A549 treated with DMSO at 1 μM for 4 hours (cell line): ENCODE measurements at places on chromosomes 16 and 17. TPM values are rescaled to one million over a fixed set of nuclear protein-coding genes. Genes with fewer than 3 reads are reported as not detected.

Gene DNAH17
- total RNA-seq, result 1.4 to 1.6 TPM (median 1.5 TPM) in 5 replicates

Gene ZNF785
- total RNA-seq, result not detected in 5 replicates

Gene SPATA2L
- total RNA-seq, result 9.4 to 11.4 TPM (median 10.8 TPM) in 5 replicates

Gene EPN3
- 0.15 to 0.31 TPM (median 0.23 TPM) in 5 replicates for total RNA-seq

Gene PPY
- total RNA-seq, result not detected in 5 replicates

Gene CFAP119
- total RNA-seq, result 6.9 to 9.1 TPM (median 8.2 TPM) in 5 replicates

Gene WFIKKN1
- 0.13 to 0.23 TPM (median 0.16 TPM) in 5 replicates for total RNA-seq

Gene NPW
- total RNA-seq, result 0.74 to 1.3 TPM (median 0.99 TPM) in 5 replicates

Gene EFNB3
- 1.2 to 1.9 TPM (median 1.6 TPM) in 5 replicates for total RNA-seq

Gene SOX9
- 9.8 to 15.7 TPM (median 14.8 TPM) in 5 replicates for total RNA-seq

Gene GNGT2
- total RNA-seq, result 0.18 to 0.38 TPM (median 0.25 TPM) in 5 replicates

Gene FBXW10B
- 2.8 to 4.9 TPM (median 3.6 TPM) in 5 replicates for total RNA-seq

Gene KRT36
- not detected in 5 replicates for total RNA-seq

Gene MAP2K6
- total RNA-seq, result 8.2 to 11.6 TPM (median 10.0 TPM) in 5 replicates

Gene OR1F1
- 0.44 to 0.59 TPM (median 0.53 TPM) in 5 replicates for total RNA-seq

Gene MFAP4
- 0.20 TPM in 1 of 5 replicates, not detected in the others for total RNA-seq

Gene TMEM114
- not detected in 5 replicates for total RNA-seq

Gene RAB26
- 3.0 to 4.5 TPM (median 3.3 TPM) in 5 replicates for total RNA-seq

Gene CIAO3
- total RNA-seq, result 18.9 to 25.8 TPM (median 23.7 TPM) in 5 replicates
